ENCODE measurements at places on chromosomes 1 and 21.

DNA sequence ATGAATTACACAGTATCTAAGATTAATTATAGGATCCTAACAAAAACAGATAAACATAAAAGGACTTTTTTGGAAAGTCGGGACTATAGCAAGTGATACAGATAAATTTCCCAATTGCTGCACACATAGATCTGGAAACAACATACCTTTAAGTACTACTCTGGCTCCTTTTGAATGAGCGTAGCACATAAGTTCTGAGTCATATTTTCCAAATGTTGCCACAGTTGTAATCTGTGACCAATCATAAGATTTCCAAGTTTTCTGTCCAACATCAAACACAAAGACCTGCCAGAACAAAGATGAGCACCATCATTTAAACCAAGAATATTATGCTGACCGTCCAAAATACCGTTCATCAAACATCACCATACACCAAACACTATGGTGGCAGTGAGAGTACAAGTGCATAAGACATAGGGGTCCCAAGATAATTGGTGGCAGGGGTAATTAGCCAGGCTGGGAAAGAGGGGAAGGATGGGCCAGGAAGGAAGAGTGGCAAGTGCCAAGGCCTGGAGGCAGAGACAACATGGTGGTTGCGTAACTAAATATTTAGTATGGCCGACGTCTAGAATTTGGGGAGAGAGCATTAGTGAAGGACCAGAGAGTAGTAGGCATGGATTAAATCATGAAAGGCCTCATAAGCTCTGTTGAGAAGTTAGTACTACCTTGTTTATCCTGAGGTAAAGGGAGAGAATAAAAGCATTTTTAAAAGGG lies 3.6 kb downstream of the CTBS start:
- no peak for DNase-seq

- no peak for DNase-seq
These were observed 31.9 kb downstream of the WNT9A start for GRCh38 chr1:227915564-227916553.

DNA sequence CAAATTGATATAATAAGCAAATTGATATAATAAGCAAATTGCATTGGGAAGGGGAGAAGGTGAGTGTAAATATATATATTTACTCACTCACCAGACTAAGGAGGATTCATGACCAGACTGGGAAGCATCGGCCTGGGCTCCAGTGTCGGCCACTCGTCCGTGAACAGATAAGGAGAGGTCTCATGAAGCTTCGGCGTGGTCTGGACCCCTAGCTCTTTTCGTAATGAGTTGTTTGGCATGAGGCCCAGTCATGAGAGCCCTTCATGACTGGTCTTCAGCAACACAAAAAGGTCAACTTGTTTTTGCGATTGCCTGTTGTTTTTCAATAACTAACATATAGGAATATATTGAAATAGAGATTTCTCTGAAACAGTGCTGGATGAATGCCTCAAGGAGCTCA lies 222.9 kb upstream of the KCNK2 start:
- DNase-seq = no peak

DNA sequence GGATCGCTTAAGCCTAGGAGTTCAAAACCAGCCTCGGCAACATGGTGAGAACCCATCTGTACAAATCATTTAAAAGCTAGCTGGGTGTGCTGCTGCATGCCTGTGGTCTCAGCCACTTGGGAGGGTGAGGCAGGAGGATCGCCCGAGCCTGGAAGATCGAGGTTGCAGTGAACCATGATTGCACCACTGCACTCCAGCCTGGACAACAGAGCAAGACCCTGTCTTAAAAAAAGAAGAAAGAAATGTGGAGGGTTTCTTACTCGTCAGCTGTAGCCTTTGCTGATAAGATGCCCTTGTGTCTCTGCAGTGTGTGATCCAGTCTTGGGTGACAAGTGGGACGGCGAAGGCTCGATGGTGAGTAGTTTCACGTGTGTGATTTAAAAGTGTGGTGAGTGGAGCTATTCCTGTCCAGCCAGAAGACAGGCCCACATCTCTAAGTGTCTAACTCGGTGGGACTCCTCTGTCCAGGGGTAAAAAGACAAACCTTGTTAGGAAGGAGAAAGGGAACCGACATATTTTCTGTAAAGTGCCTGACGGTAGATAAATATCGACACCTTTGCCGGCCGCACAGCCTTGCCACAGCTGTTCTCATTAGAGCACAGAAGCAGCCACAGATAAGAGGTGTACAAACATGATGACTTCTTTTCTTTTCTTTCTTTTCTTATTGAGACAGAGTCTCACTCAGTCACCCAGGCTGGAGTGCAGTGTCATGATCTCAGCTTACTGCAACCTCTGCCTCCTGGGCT lies 27.0 kb downstream of the PDXK start:
- no peak for DNase-seq

Data from stimulated activated CD8-positive, alpha-beta memory T cell treated with anti-CD3 and anti-CD28 coated beads, Interleukin-2, amount 100 ng/mL, for 1 hour (primary cell).